PC-9 (cell line): ENCODE measurements at places on chromosomes 5 and 9. TPM values are rescaled to one million over a fixed set of nuclear protein-coding genes. Genes with fewer than 3 reads are reported as not detected.

DNA sequence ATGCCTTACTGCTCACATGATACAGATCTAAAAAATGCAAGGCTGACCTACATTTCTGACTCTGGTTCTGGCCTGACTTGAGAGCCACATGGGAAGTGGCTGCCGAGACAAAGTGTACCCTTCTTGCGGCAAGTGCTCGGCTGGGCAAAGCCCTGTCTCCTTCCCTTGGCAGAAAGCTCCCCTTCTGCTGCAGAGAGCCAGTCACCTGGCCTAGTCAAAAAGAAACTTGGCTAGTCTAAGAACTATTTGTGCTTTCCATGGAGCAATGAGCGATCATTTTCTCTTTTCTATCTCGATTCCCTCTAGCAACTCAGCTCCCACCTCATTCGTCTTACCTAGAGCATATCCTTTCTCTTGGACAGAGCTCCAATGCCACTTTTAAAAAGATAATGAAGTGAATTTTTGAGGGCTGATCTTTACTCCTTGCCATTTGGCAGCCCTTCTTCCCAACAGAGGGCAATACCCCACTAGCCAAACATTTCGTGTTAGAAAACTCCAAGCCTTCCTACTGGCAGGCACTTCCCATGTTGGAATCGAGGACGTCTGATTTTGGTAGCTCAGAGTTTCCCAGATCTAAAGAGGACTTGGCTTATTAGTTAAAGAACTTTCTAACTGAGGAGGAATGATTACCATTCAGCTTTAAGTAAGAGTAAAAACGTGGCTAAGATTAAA is 108.1 kb upstream of the PRRC1 start:
- no peaks in the 10 kb centered on the region for H3K36me3 ChIP-seq
- H3K4me3 ChIP-seq, result no peak overlapping the region
- H3K4me1 ChIP-seq, result no peaks in the 10 kb centered on the region

GRCh38 chr9:126337729-126338372 is 11.2 kb downstream of the MVB12B start:
- H3K4me1 ChIP-seq, result peaks cover 14% of the 10 kb centered on the region
- H3K27me3 ChIP-seq, result no peaks in the 10 kb centered on the region
- H3K27ac ChIP-seq, result no peak overlapping the region
- H3K4me3 ChIP-seq, result no peak overlapping the region
- no peaks in the 10 kb centered on the region for H3K36me3 ChIP-seq

Gene PCDHA9
- not detected in 2 replicates for total RNA-seq

Gene URM1
- total RNA-seq, result 98.1 and 101 TPM in 2 replicates

Gene CXCL14
- not detected in 2 replicates for total RNA-seq

GRCh38 chr5:8660133-8660893 is 791.4 kb downstream of the MTRR start:
- no peak overlapping the region for H3K27ac ChIP-seq
- no peak for DNase-seq
- H3K4me3 ChIP-seq, result no peak overlapping the region
- peaks cover 5% of the 10 kb centered on the region; the same call in 1 of the 2 replicates for H3K27me3 ChIP-seq
- H3K36me3 ChIP-seq, result no peaks in the 10 kb centered on the region
- H3K4me1 ChIP-seq, result no peaks in the 10 kb centered on the region

DNA sequence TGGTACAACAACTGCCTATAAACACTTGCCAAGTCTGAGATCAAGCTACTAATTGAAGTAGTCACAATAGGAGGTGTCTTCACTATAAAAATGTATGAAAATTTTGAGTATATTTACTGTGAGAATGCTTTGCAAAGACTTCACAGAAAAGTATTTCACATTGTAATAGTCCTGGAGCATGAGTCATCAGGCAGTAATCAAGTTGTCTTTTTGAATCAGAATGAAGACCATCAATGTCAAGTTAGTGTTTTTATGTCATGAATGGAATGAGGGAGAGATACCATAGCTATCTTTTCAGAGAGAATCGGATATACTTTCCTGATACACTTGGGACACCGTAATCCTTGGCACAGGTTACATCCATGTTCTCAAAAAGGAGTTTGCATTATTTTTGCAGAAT is 466.9 kb upstream of the ARRDC3 start:
- no peaks in the 10 kb centered on the region for H3K36me3 ChIP-seq
- H3K4me1 ChIP-seq, result 0 out of 2 replicates have a peak, but pooled peaks cover 8% of the 10 kb centered on the region
- H3K27ac ChIP-seq, result no peak overlapping the region
- H3K4me3 ChIP-seq, result no peak overlapping the region
- DNase-seq, result no peak

Gene NEUROG1
- total RNA-seq, result not detected in 2 replicates

- H3K4me3 ChIP-seq, result no peak overlapping the region
- no peak overlapping the region for H3K27ac ChIP-seq
- no peaks in the 10 kb centered on the region for H3K36me3 ChIP-seq
- DNase-seq, result no peak
Measured at GRCh38 chr9:89902450-89903140, 297.8 kb downstream of the GADD45G start.

Gene HRCT1
- 2.0 and 3.6 TPM in 2 replicates for total RNA-seq

- H3K4me3 ChIP-seq, result peak overlapping the region; percentile 4; the same call in 1 of the 2 replicates
- no peaks in the 10 kb centered on the region for H3K27me3 ChIP-seq
- peak; percentile 91 for DNase-seq
- peaks cover 44% of the 10 kb centered on the region for H3K4me1 ChIP-seq
- peak overlapping the region; percentile 86 for H3K27ac ChIP-seq
Measured at GRCh38 chr5:56656846-56657726, 158.3 kb upstream of the MAP3K1 start.

- H3K27ac ChIP-seq, result no peak overlapping the region
- H3K36me3 ChIP-seq, result no peaks in the 10 kb centered on the region
- H3K27me3 ChIP-seq, result no peaks in the 10 kb centered on the region
- H3K4me3 ChIP-seq, result no peak overlapping the region
Measured at GRCh38 chr5:158773161-158773560, 326.6 kb downstream of the EBF1 start.

Gene PLPPR1
- not detected in 2 replicates for total RNA-seq

DNA sequence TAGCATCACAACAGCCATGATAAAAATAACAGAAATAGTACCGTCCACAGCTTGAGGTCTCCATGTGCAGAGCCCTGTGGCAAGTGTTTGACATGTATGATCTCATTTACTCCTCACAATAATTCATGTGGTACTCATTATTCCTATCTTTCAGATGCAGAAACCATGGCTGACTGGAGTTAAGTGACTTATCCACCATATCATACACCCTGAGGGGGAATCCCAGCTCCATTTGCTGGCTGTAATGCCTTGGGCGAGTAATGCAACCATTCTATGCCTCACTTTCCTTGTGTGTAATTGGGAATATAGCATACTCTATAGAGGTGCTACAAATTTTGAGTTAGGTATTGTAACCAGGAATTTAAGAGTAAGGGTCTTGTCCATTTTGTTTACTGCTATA is 347.0 kb upstream of the CLINT1 start:
- H3K27ac ChIP-seq, result no peak overlapping the region
- H3K36me3 ChIP-seq, result no peaks in the 10 kb centered on the region
- no peak overlapping the region for H3K4me3 ChIP-seq
- no peaks in the 10 kb centered on the region; the same call in 1 of the 2 replicates for H3K27me3 ChIP-seq

- H3K27me3 ChIP-seq, result no peaks in the 10 kb centered on the region
- no peaks in the 10 kb centered on the region for H3K4me1 ChIP-seq
- H3K4me3 ChIP-seq, result no peak overlapping the region
- H3K36me3 ChIP-seq, result peaks cover 14% of the 10 kb centered on the region
Measured at GRCh38 chr9:21964925-21965385, 29.2 kb downstream of the CDKN2A start.

GRCh38 chr9:127545196-127546124 is 66.6 kb upstream of the STXBP1 start:
- H3K4me1 ChIP-seq, result peaks cover 72% of the 10 kb centered on the region
- peak overlapping the region; percentile 46; the same call in 1 of the 2 replicates for H3K4me3 ChIP-seq
- no peaks in the 10 kb centered on the region for H3K36me3 ChIP-seq
- H3K27ac ChIP-seq, result peak overlapping the region; percentile 90
- peak; percentile 96 for DNase-seq
- no peaks in the 10 kb centered on the region for H3K27me3 ChIP-seq
